ENCODE measurements at places on chromosomes 7 and 10.

GRCh38 chr10:121525251-121526134, 72.8 kb downstream of the FGFR2 start:
- no peak for DNase-seq

DNA sequence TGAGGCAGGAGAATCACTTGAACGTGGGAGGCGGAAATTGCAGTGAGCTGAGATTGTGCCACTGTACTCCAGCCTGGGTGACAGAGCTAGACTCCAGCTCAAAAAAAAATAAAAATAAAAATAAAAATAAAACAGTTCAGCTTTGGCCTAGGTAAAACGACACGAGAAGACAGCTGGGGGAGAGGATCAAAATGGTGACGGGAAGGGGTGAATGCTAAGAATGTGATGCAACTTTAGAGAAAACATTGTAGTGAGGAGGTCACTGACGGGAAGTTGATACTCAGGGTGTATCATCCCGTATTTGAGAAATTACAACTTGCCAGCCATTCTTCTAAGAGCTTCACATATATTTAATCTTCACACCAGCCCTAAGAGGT, 1.1 kb downstream of the NDST2 start:
- DNase-seq = no peak

- DNase-seq = peak; percentile 18
These were observed 8.0 kb downstream of the RSU1 start for GRCh38 chr10:16809074-16809718.

GRCh38 chr10:127392351-127393235, 156.5 kb upstream of the NPS start:
- DNase-seq = no peak

DNA sequence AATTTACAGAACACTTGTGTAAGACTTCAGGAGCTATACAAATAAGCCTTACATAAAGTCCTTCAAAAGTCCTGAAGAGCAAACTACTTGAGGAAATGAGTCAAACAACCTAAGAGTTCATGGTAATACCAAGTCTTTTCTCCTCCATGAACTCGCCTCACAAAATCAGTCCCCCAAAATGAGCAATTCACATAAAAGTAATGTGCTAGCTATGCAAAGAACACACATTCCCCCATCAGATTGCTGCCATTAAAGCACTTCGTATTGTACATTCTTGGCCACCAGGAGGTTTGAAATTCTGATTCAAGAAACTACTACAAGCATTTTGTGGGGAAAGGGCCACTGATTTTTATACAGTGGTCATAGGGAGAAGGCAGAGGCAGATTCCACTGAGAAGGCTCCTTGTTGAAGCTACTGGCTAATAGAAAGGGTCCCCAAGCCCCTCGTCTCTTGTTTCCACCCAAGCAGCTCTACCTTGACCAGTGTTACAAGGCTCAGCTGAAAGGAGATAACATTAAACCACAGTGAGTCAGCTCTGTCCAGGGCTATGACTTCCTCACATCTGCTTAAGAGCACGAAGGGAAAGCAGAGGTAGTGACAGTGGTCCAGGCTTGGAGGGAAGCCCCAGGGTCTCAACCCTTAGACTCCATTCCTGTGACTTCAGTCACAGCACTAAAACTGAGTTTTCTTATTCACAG, 115.2 kb upstream of the CDK1 start:
- DNase-seq = peak; percentile 52

DNA sequence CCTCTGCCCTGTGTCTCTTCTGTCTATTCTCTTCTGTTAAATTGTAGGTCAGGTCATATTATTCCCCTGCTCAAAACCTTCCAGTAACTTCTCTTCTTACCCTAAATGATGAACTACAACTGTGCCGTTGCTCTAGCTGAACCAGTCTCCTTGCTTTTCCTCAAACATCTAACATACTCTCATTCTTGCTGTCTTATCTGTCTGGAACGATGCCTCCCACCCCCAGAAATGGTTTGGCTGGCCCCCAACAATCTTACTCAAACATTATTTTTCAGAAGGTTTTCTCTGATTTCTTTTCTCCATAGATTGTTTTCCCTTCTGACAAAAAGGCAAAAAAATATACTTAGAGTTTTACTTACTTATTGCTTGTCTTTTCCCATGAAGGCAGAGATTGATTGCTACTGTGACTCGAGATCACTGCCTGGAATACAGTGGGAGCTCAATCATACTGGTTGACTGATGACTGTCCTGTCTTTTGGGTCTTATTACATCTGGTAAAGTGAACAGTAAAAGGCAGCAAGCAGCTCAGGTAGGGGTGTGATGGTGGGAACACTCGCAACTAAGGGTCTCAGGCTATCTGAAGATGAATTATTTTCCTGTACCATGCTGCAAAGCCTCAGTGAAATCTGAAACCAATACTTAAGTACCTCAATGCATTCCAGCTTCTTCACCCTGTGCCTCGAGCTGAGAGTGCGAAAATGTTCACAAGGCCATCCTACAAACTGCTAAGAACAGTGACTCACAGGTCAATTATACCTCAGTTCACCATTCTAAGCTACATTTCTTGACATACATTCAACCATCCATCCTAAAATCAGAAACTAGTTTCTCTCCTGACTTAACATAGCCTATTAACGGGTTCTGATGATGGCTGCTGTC, 67.6 kb downstream of the DNMBP start:
- DNase-seq = peak; percentile 72

GRCh38 chr7:150735596-150736358, 1.4 kb upstream of the GIMAP5 start:
- no peak for DNase-seq

DNA sequence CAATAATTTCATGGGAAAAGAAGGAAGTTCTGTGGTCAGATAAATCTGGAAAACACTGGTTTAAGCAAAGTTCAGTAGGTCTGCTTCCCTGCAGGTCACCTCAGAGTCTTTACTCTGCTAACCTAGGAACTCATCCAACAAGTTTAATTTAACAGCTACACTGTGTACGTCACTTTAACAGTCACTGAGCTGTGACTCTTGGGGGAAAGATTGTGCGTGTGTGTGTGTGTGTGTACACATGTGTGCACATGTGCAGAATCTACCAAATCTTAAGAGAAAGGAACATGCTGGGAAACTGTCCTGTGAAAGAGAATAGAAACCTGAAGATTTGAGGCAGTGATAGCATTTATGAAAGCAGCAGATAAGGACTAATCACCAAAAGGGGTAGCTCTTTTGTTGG, 62.6 kb downstream of the IKZF1 start:
- no peak for DNase-seq

DNA sequence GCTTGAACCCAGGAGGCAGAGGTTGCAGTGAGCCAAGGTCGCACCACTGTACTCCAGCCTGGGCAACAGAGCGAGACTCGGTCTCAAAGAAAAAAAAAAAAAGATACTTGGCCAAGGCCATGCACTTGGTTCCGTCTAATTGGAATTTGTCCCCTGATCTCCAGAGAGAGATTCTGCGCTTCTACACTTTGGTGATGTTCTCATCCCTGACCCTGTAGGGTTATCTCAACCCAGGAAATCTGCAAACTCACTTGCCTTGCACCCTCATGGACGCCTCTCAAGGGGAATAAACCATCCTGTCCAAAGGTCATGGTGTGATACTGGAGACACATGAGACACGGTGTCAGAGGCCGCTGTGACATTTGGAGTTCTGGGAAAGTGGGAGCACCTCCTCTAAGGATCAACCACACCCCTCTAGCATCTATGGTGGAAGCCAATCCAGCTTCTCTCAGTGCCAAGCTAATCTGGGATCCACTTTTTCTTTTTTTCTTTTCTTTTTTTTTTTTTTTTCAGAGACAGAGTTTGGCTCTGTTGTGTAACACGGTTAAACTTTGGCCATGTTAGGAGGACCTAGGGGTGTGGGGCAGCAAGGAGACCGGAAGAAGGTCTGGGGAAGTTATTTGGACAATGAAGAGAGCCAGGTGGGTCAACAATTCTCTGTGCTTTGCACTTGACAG, 7.8 kb upstream of the POR start:
- no peak for DNase-seq

DNA sequence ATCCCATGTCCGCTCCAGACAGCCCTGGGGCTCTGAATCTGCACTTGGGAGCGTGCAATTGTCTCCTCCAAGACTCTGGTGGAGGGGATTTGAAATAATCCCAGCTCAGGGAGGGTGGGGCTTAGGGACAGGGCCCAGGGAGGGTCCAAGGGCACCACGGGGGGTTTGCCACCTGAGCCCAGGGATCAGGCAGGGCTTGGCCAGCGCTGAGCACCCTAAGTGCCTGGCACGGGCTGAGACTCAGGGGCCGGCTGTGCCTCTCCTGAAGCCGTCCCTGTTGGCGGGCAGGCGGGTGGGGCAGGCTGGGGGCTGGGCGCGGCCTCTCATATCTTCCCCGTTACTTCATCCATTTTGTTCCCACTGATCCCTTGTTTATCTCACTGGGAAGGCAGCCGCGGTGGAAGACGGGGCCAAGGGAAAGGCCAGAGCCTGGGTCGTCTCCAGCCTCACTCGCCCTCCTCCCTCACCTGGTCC, 41.8 kb upstream of the ELN start:
- DNase-seq = no peak

GRCh38 chr10:68924593-68924992, 23.5 kb downstream of the DDX50 start:
- DNase-seq = no peak

DNA sequence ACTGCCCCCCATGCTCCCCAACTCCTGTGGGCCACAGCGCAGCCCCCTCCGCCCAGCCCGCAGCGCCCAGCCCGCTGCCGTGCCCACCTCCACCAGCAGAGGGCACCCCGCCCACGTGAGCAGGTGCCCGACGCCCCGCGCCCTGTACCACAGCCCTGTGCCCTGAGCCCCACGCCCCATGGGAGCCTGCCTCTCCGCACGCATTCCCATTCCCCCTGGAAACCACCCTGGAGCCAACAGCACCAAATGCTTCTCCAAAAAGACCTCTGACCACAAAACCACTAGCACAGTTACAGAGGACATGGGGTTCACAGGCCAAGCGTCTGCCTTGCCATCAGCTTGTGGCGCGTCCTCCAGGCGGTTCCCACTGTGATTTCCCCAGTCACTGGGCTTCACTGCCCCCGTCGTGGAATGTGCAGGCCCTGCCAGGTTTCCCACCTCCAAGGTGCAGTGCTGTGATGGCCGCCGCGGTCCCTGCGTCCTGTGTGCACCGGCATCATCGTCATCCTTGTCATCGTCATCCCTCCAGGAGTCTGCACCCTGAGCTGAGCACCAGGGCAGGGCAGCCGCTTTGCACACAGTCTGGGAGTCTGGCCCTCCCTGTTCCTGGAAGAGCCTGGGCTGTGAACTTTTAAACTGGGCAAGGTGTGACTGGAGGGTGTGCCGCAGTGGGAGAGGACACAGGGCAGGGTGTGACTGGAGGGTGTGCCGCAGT, 61.7 kb downstream of the PWWP2B start:
- peak; percentile 17 for DNase-seq
